ENCODE measurements at places on chromosomes 6 and 20.

DNA sequence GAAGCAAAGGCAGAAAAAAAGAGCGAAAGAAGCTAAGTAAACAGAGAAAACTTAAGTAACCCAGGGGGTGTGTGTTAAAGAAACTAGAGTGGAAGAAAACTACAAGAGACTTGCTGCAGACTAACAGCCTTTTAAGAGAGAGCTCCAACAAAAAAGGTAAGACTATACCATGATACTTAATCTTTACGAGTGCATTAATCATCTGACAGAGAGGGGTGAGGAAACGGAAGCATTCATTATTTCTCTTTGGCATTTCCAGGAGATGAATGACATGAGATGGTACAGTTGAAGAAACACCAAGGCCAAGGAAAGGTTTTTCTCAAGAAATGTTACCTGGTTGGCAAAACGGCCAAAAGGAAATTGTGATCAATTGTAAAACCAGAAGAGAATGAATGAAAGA lies 906.8 kb downstream of the QKI start:
- no peak for DNase-seq

DNA sequence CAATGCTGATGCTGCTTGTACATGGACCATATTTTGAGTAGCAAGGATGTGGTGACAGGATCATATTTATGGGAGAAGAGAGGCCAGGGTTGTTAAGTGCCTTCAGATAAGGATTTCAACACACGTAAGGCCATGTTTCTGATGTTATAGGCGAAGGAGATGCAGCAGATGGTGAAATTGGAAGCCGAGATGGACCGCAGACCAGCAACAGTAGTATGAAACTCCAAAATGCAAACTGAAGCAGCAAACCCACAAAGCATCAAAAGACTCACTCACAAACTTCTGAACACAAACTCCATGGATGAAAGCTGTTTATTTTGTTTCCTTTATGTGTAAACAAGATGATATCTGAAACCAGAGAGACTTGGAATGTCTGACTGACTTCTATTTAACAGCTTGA lies 35.6 kb upstream of the LAMP5 start:
- no peak for DNase-seq

DNA sequence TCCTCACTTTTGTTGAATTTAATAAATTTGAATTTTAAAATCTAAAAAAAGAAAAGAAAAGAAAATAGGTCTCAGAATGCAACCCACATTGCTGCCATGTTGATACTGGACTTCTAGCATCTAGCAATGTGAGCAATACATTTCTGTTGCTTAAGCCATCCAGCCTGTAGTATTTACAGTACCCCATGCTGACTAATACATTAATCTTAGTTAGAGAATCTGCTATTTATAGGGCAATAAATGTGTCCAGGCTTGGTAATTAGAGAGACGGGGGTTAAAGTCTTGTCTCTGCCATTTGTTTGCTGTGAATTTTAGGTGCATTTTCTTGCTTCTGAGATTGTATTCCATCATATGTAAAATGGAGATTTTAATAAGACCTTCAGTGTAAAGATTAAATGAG lies 471.3 kb downstream of the DHX35 start:
- DNase-seq = no peak

GRCh38 chr6:21604081-21604480 lies 10.5 kb downstream of the SOX4 start:
- no peak for DNase-seq

- no peak for DNase-seq
These were observed 33.0 kb upstream of the DUSP22 start for GRCh38 chr6:259316-259715.

GRCh38 chr20:1440024-1440423 lies 26.6 kb downstream of the NSFL1C start:
- DNase-seq = no peak

GRCh38 chr6:152859225-152859624 lies 108.6 kb downstream of the VIP start:
- no peak for DNase-seq

- DNase-seq = no peak
These were observed 12.1 kb downstream of the SLC22A1 start for GRCh38 chr6:160133441-160134336.

DNA sequence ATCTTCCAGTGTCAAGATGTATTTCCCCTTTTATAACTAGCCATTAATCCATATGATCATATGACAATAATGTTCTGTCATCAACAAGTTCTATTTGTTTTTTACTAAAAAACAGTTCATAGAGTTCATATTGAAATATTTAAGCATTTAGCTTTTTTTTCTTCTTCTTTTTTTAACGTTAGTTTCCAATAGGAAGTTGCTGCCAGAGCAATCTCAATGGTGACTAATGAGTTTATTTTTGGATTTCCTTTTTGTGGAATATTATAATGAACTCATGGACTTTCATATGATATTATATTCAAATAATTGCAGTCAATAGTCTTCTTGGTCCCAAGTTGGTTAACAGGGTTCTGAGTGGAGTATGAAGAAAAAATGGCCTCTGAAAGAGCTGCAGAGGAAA lies 343.3 kb downstream of the BCKDHB start:
- DNase-seq = no peak

DNA sequence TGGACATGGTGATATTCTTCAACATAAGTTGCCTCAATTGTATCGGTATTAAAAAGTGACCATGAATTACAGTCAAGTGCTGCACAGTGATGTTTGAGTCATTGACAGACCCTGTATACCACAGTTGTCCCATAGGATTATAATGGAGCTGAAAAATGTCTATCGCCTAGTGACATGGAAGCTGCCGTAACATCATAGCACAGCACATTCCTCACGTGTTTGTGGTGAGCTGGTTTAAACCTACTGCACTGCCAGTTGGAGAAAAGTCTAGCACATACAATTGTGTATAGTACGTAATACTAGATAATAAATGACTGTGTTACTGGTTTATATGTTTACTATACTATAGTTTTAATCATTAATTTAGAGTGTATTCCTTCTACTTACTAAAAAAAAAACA lies 150.2 kb downstream of the CDH26 start:
- no peak for DNase-seq

GRCh38 chr20:10209091-10209490 lies 9.5 kb upstream of the SNAP25 start:
- no peak for DNase-seq

GRCh38 chr20:47272893-47273590 lies 83.5 kb downstream of the ZMYND8 start:
- no peak for DNase-seq

DNA sequence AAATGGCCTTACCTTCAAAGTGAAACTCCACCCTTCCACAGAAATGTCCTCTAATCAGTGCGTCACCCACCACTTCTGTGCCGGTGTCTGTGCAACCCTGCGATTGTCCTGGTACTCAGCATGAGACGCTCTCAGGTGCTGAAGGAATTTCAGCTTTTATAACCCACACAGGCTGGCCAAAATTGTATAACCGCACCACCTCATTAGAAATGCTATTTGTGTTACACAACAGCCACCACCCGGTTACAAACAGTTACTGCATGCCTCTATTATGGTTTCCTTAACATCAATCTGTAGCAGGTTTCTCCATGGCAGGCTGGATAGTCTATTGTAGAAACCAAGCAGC lies 51.5 kb downstream of the SLC23A2 start:
- no peak for DNase-seq

DNA sequence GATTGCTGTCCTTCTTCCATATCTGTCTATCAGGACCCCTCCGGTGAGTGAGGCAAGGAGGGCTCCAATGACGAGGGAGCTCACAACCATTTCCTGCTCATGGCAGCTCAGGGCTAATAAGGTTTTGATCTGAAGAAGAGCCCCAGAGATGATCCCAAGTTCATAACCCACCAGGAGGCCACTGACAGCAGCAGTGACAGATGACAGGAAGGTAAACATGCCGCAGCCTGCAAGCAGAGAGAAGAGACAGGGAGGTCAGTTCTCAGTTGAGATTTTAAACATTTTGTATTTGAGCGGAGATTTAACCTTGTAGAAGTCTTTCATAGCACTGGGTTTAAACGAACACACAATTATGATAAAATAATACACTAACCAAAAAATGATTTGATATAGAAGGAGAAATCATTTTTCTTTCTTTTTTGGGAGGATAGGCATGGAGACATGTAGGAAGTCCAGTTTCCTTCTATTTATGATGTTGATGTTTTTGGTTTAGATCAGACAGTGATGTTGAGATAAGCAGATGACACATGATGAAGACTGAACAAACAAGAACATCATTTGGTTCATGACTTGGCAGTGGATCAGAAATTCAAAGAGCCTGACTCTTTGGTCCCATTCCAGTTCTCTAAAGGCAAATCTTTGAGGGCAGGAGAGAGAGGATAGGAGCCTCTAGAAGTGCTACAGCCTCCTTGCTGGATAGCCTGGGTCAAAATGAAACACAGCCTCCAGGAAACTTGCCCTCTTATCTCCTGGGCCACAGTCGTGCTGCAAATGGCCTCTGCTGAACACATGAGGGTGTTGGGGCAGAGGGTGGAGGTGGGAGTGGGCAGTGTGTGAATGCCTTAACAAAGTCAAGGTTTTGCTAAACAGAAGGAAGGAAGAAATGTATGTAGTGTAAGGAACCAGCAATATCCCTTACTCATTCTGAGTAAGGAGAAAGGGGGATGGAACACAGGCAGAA lies 22.6 kb downstream of the SLC2A12 start:
- no peak for DNase-seq

- DNase-seq = no peak
These were observed 37.1 kb downstream of the QRSL1 start for GRCh38 chr6:106666282-106667021.

DNA sequence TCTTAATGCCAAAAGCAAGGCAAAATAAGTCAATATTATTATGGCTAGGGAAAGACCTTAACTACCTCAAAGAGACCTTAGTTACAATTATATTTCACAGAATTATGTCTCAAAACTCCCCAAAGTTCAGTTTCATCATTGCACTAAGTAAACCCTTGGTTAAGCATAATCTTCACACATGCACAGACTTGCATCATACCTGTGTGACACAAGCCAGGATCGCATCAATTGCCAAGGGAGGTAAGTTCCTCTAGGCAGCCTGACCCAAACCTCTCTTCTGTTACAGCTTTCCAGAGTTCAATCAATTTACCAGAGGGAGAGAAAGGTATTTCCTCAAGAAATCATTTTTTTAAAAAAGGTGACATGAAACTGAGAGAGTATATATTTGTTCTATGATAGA lies 31.9 kb upstream of the PRSS35 start:
- no peak for DNase-seq

DNA sequence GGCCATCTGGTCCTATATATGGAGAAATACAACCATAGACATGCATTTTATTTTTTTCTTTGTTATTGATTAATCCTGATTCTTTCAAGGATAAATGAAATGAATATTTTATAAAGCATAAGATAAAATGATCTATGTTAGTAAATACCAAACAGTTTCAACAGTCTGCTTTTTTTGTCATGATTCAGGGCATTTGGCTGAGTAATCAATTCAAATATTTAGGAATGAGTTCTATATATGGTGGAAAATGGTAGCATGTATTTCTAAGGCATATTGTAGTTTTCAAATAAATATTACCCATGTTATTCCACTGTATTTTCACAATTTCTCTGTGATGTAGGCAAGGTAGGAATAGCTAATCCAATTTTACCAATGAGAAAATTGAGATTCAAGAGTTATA lies 287.5 kb upstream of the FKBP1C start:
- no peak for DNase-seq

- no peak for DNase-seq
These were observed 123.2 kb upstream of the TMEM170B start for GRCh38 chr6:11414176-11414963.

GRCh38 chr6:12039540-12040459 lies 27.7 kb downstream of the HIVEP1 start:
- DNase-seq = no peak

- DNase-seq = no peak
These were observed 78.6 kb downstream of the MDGA1 start for GRCh38 chr6:37618916-37619590.

- no peak for DNase-seq
These were observed 38.1 kb downstream of the FAM50B start for GRCh38 chr6:3887150-3887700.

- DNase-seq = no peak
These were observed 7.9 kb upstream of the LATS1 start for GRCh38 chr6:149725785-149726184.

GRCh38 chr20:63501818-63502670 lies 3.2 kb upstream of the EEF1A2 start:
- DNase-seq = no peak

DNA sequence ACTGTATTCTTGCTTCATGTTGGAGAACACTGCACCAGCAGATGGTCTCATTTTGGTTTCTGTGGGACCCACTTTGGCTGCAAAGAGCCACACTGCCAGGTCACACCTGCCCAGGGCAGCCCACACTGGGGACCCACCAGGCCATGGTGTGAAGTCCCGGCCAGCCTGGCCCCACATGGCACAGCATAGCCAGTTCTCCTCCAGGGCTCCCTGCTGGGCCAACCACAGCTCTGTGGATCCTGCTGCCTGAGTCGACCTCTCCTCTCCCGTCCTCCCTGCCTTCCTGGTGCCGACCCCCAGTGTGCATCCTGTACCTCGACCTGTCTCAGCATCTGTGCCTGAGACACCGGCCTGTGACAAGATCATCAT lies 3.0 kb downstream of the ARFRP1 start:
- no peak for DNase-seq

DNA sequence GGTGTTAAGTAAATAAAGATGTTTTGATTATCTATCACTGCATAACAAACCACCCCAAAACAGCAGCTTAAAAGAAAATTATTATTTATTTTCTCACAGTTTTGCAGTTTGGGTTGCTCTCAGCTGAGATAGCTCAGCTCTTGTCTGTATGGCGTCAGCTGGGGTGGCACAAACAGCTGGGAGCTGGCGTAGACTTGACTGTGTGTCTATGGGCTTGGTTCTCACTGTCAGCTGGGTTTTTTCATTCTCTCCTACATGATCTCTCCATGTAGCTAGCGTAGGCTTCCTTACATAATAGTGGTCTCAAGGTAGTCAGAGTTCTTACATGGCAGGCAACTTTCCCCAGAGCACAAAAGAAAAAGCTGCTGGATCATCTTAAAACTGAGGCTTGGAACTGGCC lies 6.5 kb upstream of the TMEM74B start:
- DNase-seq = no peak

DNA sequence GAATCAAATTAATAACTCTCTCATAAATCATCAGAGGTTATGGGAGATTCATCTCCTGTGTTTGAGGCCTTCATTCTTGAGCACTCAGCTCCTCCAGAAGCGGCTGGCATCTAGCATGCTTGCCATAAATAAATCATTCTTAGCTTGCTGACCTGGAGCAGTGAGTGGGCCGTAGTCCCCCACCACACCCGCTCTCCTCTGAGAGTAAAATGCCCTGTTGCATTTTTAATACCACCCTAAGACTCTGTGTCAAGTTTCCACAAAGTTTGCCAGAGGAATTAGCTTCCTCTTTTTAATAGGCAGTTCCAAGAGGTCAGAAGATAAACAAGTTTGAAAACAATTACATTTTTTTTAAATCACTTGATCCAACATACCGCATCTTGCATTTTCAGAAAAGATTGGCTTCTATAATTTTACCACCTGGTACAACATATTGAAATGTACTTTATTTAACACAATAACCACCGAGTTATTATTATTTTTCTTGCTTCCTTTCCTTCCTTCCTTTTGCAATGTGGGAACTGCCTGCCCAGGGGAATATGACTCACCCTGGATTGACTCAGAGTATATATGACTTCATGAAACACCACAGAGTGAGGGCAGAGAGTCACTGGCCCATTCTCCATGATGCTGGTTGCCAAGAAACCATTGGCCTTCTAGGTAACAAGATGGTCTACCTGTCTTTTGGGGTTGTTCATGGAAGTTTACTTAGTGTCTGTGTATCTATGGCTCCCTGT lies 29.4 kb upstream of the CLIC5 start:
- peak; percentile 47 for DNase-seq
